ENCODE measurements at places on chromosomes 3 and 15.

GRCh38 chr3:77055841-77056341 is 16.0 kb downstream of the ROBO2 start:
- no peak for DNase-seq

- no peak for DNase-seq
Measured at GRCh38 chr3:104763007-104763406, 603.7 kb upstream of the ALCAM start.

GRCh38 chr3:193830791-193831191 is 237.8 kb downstream of the OPA1 start:
- DNase-seq, result peak; percentile 73

DNA sequence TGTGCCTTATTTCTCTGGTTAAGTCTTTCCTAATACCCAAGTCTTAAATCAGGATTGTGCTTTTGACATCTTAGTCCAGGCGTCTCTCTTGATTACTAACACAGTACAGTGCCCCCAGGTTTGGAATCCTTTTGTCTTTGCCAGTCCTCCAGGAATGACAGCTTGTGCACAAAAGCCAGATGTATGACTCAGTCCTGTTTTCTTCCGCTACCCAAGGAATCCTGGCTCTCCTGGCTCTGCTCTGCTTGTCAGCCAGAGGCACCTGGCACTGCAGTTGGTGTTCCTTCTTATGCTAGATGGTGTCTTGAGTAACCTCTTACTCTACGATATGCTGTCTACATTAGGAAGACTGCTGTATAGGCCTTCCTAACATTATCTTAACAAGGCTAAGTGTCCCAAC is 728.2 kb upstream of the NECTIN3 start:
- DNase-seq, result no peak

DNA sequence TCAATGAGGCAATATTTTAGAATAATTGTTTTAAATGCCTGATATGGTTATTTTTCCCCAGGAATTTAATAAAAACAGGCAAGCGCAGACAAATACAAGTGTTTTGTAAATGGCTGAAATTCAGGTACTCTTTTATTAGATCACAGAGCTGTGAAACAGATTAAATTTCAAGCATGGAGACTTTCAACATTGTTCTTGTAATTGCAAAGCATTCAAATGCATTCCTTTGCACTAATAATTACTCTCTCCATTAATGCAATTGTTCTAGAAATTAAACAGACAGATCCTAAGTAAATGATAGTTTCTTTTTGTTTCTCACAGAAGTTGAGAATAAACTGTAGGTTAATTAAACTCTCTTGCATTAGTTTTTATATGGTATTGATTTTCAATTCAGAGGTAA is 42.4 kb upstream of the TGFBR2 start:
- DNase-seq, result no peak

- peak; percentile 38 for DNase-seq
Measured at GRCh38 chr3:143216709-143217182, 97.2 kb downstream of the CHST2 start.

- no peak for DNase-seq
Measured at GRCh38 chr3:183875411-183875810, 9.3 kb downstream of the PARL start.

GRCh38 chr15:90001683-90002427 is 731 bp downstream of the ZNF710 start:
- peak; percentile 76 for DNase-seq

GRCh38 chr3:187256051-187256616 is 35.4 kb downstream of the MASP1 start:
- DNase-seq, result no peak

DNA sequence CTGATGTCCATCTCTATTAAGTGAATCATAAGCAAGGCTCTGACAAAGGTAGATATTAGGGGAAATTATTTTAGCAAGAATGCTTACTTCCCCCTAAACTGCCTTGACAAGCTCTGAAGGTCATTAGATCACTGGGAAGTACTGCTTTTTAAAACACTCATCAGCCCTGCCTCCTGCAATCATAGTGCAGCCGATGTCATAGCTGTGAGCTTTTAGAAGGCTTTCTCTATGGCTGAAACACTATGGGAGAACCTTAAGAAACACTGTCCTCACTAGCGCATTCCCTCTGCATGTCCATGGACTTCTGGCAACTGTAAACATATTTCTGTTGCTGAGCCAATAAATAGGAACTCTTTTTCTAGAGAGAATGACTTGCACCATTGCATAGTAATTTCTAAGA is 38.7 kb upstream of the PTPRG start:
- DNase-seq, result no peak

GRCh38 chr15:42483677-42484076 is 7.3 kb downstream of the ZNF106 start:
- DNase-seq, result no peak

DNA sequence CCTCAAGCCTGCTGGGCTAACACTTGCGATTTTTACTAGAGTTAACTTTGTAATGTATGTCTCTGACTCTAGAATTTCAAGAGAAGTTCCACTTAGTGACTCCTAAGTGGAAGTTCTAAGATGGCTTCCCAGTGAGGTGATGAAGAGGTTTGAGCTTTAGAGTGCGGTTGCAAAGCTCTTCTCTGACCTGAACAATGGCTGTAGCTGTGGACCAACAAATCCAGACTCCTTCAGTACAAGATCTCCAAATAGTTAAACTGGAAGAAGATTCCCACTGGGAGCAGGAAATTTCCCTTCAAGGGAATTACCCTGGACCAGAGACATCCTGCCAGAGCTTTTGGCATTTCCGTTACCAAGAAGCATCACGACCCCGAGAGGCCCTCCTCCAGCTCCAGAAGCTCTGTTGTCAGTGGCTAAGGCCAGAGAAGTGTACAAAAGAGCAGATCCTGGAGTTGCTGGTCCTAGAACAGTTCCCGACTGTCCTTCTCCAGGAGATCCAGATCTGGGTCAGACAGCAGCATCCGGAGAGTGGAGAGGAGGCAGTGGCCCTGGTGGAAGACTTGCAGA is 22.3 kb downstream of the WDR73 start:
- no peak for DNase-seq

DNA sequence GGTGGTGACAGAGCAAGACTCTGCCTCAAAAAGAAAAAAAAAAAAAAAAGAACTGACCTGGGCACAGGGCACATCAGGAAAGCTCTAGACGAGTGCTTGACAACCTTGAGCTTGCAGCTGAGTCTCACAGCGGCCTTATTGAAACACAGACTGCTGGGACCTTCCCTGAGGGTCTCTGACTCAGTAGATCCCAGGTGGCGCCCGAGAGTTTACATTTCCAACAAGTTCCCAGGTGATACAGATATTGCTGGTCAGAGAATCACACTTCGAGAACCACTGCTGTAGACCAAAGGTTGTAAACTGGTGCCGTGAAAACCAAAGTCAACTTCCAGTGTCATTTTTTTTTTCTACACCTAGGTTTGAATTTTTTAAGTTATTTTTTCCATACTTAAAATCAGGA is 573.2 kb upstream of the MDFIC2 start:
- no peak for DNase-seq

DNA sequence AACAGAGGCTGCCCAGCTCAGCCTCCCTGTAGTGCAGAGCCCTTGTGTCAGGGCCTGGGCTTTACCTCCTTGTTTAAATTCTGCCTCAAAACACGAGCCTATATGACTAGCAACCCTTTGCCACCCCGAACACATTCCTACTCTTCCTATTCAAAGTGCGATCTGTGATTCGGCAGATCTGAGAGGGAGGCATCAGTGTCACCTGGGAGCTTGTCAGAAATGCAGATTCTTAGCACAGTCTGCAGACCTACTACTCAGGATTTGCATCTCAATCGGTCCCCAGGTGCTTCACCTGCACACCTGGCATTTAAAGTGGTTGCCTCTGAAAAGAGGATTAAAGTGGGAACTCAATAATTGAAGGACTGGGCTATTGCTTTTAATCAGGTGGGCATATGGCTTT is 273.2 kb upstream of the TOPAZ1 start:
- DNase-seq, result no peak

- DNase-seq, result no peak
Measured at GRCh38 chr3:53231532-53232511, 24.0 kb downstream of the TKT start.

- DNase-seq, result peak; percentile 83
Measured at GRCh38 chr15:77870195-77871065, 207.1 kb downstream of the TBC1D2B start.

GRCh38 chr3:63383040-63383439 is 104.9 kb downstream of the SYNPR start:
- no peak for DNase-seq

DNA sequence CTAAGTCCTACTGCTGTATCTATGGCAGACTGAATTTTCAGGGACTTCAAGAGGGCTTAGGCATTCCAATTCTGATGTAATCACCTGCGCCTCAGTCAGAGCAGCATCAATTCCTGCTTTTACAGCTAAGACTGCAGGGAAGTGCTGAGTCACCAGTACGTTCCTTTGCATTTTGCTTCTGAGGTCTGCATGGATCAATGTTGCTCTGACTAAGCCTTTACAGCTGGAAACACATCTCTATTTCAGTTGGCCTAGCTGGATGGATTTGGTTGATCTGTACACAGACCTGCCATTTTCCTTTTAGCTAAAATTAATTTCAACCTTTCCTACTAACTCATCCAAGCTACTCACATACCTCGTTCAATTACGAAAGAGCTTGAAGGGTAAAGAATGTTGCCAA is 51.3 kb downstream of the ETV5 start:
- no peak for DNase-seq

DNA sequence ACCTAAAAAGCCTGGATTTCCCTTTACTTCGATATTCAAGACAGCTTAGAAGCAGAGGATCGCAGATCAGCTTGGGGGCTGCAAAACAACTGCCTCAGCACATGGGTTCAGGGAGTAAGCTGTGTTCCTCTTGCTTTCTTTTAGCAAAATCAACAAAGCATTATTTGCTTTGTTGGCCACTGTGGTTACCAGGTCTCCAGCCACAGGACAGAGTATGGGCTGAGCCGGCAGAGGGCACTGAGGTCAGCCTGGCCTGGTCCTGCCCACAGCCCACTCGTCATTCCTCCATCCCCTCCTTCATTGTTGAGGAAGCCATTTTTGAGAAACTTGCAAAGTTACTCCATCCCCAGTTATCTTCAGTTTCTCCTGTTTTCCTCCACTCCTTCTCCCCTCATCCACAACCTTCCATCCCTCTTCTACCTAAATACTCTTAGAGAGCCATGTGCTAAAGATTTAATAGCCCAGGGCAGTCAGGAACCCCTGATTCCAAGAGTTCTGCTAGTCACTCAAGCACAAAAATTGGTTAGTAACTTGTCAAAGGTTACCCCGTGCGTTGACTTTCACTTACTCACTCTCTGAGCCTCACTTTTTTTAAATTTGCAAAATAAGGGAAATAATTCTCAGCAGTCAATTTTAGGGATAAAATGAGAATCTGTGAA is 60.0 kb upstream of the HES1 start:
- DNase-seq, result peak; percentile 63

- DNase-seq, result peak; percentile 79
Measured at GRCh38 chr3:53581671-53582070, 87.3 kb downstream of the CACNA1D start.

DNA sequence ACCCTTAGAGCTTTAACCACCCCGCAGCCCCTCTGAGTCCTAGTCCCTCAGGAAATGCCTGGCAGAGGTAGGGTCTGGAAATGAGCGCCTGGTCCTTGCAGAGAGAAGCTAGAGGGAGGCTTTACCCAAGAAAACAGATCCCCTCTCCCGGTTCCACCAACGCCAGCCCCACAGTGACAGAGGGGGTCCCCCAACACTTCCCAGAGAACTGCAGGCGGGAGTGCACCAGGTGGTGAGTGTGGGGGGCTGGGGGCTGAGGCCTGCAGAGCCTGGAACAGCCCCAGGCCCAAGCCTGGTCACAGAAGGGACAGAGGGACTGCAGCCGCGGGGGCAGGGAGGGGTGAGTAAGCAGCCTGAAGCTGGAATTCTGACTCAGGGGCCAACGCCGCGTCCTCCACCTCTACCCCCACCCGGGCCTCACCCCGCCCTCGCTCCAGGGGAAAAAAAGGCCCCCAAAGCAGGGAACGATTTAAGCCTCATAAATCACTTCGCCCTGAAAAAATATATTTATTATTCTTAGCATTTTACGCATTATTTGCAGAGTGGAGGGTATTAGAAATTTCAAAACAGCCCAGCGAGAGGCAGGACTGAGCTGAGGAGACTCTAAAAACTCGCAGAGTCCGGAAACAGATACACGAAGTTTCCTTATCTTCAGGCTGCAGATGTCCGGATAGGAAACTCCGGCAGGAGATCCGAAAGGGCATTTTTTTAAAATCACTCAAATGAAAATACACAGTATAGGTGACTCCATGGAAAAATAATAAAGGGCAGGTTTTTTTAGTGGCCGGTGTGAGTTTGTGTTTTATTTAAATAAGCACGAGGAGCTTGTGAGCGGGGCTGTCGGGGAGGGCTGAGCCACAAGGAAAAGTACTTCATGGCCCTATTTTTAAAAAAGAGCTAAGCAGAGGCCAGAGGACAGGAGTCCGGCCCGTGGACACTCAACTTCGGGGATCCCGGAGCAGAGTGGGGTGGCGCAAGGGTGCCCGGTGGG is 10.0 kb downstream of the GATA2 start:
- DNase-seq, result no peak

DNA sequence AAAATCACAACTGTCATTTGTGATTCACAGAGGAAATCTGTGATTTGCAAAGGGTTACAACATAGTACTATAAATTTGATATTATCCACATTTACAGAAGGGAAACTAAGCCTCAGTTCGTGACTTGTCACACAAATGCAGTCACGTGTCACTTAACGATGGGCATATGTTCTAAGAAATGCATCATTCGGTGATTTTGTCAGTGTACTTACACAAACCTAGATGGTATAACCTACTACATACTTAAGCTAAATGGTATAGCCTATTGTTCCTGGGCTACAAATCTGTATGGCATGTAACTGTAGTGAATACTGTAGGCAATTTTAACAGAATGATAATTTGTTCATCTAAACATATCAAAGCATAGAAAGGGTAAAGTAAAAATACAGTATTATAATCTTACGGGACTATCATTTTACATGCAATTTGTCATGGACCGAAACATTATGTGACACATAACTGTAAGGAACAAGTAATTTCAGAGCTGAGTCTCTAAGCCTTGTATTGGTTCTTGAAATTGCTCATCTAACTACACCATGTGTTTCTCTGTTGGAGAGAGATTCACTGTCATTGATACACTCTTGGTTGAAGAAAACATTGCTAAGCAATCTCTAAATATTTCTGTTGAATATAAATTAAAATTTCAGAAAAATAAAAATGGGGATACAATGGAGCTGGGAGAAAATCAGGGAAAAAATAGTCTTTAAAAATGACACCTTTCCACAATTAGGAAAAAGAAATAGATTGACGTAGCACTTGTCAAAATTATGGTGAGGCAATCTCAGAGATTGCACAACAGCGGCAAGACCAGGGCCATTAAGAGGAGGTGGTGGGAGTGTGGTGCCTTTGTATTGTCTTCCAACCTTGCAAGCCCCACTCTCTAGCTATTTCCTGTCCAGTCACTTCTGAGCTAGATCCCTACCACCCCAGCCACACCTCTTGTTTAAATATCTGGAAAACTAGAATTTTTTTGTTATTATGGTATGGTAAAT is 645.8 kb upstream of the TBL1XR1 start:
- DNase-seq, result no peak

DNA sequence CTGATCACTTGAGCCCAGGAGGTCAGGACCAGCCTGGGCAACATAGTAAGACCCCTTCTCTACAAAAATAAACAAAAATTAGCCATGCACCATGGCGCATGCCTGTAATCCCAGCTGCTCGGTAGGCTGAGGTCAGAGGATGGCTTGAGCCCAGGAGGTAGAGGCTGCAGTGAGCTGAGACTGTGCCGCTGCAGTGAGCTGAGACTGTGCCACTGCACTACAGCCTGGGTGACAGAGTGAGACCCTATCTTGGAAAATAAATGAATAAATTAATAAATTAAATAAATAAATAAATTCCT is 10.8 kb downstream of the SHISA5 start:
- no peak for DNase-seq

All from RPMI8226 (cell line).